ENCODE measurements at places on chromosomes 7 and 10.

GRCh38 chr10:48608279-48608681, 3.4 kb upstream of the ARHGAP22 start:
- no peak for DNase-seq

- no peak for DNase-seq
These were observed 5.4 kb downstream of the AGBL3 start for GRCh38 chr7:134991469-134992339.

DNA sequence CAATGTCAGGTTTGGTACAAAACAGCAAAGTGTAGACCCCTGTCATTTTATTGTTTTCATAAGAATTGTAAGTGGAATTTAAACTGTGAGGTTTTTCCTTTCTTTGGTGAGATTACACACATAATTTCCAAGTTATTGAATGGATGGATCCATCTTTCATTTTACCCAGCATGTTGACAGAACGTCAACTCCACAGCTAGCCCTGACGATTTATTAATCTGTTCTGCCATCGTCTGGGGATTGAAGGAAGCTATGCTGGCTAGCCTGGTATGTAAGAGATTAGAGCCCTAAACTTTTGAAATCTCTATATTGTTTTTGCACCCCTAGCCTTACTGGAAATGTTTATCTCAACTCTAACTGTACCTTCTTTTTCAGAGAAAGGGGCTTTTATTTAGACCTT, 8.6 kb downstream of the WNT16 start:
- DNase-seq, result no peak

GRCh38 chr7:114087653-114088469, 169.1 kb upstream of the PPP1R3A start:
- no peak for DNase-seq

GRCh38 chr10:118495499-118495898, 99.9 kb downstream of the PRLHR start:
- no peak for DNase-seq

- no peak for DNase-seq
These were observed 16.0 kb upstream of the ATXN7L1 start for GRCh38 chr7:105892387-105892786.

DNA sequence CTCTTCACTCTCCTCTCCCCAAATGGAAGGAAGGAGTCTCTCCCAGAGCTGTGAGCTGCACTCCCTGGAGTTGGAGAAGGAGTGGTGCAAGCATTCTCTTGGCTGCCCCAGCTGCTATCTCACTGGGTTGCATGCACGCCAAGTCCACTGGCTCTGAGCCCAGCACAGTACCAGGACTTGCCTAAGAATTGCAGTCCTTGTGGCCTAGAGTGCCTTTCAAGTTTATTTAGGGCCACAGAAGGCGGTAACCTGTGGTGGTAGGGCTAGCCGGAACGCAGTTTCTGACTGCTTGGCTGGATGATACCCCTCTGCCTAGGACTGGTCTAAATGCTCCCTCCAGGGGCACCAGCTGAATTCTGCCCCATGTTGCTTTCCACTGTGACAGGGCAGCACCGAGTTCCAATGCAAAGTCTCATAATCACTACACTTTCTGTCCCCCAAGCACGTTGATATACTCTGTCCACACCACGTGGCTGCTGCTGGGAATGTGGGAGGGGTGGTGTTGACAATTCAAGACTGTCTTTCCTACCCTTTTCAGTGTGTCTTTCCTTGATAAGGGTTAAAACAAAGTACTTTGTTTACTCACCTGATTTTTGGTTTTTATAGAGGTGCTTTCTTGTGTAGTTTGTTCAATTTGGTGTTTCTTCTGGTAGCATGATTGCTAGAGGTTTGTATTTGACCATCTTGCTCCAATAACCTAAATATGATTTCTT, 57.0 kb downstream of the PHTF2 start:
- no peak for DNase-seq

- no peak for DNase-seq
These were observed 240.7 kb upstream of the MBL2 start for GRCh38 chr10:53013201-53013810.

DNA sequence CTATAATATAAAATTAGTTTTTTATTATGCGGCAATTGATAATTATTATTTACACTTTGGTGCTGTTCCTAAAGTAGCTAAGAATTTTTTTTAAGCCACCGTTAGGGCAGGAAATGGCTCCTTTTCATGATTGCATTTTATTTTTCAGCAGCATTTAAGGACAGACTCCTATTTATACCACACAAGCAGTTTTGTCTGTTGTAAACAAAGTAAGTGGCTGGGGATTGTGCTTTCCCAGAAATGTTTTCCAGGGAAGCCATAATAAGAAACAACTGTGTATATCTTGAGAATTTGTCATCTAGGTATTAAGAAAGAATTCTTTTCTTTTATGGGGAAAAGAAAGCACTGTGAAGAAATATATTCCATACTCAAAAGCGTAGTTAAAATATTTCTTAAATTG, 232.0 kb downstream of the VTI1A start:
- no peak for DNase-seq

DNA sequence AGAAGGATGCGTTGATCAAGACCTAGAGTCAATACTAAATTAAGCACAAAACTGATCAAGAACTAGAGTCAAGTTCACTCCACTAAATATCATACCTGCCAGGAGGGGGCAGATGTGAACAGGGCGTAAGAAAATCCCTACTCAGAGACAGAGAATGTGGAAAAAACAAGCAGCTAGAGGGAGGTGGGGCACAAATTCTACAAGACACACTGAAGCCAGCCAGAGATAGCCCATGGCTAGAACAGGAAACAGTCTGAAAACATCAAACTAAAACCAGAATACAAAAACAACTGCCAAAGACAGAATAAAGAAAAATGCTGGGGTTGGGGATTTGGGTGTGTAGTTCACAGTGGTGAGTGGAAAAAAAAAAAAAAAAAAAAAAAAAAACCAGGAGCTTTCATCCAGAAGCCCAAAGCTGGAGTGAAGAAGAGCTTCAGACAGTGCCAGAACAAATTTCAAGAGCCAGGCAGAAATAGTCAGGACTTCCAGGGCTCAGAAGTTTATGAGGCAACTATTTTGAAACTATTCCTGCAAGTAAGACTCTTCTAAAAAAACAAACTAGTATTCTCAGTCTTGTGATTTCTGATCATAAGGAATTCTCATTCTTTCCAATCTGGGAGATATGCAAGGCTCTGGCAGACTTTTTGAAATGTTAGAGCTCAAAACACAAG, 118.3 kb downstream of the CCDC71L start:
- peak; percentile 60 for DNase-seq

- no peak for DNase-seq
These were observed 99.9 kb upstream of the CHST15 start for GRCh38 chr10:124193309-124193696.

DNA sequence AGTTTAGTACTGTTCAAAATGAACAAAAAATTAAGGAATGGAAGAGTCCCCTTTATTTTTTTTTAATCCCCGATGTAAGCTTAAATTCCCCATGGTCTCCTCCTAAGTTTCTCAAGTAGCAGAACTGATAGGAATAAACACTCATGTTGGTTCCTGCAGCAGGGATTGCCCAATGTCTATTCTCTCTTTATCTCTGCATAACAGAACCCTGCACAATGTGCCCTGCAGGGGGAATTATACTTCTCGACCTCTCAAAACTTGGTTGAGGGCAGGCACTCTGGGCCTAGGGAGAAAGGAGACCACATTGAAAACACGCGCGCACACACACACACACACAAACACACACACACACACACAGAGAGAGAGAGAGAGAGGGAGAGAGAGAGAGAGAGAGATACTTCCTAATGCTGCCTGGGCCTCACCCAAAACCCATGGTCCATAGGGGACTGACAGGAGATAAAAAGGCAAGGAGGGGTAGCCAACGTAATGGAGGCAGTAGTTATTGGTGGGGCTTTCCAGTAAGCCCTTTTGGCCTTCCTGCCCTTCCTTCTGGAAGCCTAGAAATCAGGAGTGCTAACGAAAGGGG, 22.7 kb downstream of the JAZF1 start:
- no peak for DNase-seq

DNA sequence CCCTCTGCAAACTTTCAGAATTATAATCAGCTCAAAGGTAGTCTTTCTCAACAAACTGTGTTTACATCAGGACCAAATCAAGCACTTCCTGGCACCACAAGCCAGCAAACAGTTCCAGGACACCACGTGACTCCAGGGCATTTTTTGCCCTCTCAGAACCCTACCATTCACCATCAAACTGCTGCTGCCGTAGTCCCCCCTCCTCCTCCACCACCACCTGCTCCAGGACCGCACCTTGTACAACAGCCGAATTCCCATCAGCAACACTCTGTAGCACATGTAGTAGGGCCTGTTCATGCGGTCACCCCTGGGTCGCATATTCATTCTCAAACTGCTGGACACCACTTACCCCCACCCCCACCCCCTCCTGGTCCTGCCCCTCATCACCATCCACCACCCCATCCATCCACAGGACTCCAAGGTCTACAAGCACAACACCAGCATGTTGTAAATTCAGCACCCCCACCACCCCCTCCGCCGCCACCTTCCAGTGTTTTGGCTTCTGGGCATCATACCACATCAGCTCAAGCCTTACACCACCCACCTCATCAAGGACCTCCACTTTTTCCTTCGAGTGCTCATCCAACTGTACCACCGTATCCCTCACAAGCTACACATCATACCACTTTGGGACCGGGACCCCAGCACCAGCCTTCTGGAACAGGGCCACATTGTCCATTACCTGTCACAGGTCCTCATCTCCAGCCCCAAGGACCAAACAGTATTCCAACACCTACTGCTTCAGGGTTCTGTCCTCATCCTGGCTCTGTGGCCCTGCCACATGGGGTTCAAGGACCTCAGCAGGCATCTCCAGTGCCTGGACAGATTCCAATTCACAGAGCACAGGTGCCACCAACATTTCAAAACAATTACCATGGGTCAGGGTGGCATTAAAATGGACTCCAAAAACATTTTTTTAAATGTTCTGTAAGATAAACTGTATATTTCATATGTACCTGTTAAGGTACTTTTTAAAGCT, 98.7 kb downstream of the KMT2E start:
- DNase-seq, result no peak

DNA sequence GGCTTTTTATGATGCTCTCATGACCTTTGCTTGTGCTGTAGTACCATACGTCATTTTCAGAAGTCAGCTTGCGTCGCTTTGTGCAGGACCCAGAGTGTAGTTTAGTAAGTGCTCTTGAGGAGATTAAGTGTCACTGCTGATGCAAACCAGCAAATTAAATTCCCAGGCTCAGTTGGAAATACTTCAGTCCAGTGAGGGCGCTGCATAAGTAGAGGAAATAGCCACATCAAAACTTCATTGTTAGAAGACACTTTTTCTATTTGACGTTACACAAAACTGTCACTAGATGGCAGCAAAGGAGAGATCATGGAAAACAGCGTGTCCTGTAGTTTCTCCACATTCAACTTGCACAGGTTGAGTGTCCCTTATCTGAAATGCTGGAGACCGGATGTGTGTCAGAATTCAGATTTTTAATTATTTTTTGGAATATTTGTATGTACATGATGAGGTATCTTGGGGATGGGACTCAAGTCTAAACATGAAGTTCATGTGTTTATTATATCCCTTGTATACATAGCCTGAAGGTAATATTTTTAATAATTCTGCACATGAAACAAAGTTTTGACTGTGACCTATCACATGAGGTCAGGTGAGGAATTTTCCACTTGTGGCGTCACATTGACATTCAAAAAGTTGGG, 7.9 kb downstream of the ZNF22 start:
- no peak for DNase-seq

- DNase-seq, result no peak
These were observed 6.6 kb upstream of the ZNF786 start for GRCh38 chr7:149097088-149097487.

DNA sequence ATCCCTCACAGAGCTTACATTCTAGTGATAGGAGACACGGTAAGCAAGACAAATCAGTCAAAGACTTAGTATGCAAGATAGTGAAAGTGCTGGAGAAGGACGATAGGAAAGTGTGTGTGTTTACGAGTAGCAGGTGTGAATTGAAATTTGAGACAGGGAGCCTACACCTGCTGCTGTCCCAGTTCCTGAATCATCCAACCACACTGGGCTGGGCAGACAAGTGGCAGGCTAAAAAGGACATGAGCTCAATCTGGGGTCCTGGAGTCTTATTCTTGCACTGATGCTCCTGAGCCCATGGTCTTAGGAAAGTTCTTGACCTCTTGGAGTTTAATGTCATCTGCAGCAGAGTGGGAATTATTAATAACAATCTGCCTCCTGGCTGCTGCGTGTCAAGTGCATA, 16.2 kb downstream of the RBP3 start:
- DNase-seq, result no peak

- no peak for DNase-seq
These were observed 358.5 kb downstream of the TFEC start for GRCh38 chr7:115672024-115672423.

DNA sequence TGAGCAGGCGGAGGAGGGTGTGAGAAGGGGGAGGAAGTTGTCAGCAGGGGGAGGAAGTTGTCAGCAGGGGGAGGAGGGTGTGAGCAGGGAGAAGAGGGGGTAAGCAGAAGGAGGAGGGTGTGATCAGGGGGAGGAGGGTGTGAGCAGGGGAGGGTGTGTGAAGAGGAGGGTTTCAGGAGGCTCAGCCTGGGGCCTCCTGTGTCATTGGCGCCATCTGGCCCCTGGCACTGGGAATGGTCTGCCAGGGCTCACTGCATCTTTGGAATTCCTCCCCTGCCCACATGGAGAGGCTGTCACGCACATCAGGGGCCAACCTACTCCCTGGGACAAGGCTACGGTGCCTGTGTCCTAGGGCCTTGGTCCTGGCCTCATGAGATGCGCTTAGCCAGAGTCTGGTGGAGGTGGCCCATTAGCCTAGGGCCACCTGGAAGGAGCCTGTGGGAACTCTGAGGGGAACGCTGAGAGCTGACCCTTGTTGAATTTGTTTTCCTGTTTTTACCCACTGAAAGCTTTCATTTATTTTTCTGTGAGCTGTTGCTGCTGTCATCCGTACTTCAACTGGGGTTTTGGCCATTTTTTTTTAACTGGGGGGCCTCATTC, 18.0 kb downstream of the CAMK2B start:
- peak; percentile 15 for DNase-seq

DNA sequence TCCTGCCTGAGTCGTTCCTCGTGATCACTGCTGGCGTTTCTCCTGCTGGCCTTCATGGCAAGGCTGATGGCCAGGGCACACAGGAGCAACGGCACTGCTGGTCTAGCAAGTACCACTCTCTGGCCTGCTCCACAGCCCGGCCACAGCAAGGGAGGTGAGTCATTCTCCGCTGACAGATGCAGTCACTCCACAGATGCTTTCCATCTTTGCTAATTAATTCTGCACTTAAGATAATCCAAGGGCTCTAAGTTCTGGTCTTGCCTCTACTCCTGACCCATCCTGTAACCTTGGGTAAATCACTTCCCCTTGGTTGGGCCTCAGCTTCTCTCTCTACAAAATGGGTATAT, 244.4 kb downstream of the RPS24 start:
- DNase-seq, result no peak

- no peak for DNase-seq
These were observed 20.1 kb downstream of the RUNDC3B start for GRCh38 chr7:87648316-87648715.

DNA sequence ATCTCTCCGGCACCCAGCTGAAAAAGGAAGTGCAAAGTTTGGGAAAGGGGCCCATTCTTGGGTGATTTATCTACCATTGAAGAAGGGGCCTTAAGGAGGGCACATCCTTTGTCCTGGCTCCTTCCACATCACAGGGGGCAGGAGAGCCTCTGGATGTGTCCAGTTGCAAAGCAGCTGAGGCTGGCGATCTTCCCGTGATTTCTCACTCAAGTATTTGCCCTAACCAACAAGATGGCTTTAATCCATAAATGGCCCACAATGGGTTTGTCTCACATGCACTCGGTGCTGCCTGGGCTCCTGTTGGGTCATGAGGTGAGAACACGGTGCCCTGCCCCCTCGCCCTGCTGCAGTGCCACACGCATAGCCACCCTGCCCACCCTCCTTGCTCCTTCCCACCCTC, 14.2 kb upstream of the FRMPD2 start:
- DNase-seq, result no peak

- no peak for DNase-seq
These were observed 1.2 kb upstream of the PLXNA4 start for GRCh38 chr7:132577206-132578049.
